ENCODE measurements at places on chromosomes 3 and 15.

GRCh38 chr3:139204728-139205127 lies 139.1 kb upstream of the MRPS22 start:
- no peak for DNase-seq

DNA sequence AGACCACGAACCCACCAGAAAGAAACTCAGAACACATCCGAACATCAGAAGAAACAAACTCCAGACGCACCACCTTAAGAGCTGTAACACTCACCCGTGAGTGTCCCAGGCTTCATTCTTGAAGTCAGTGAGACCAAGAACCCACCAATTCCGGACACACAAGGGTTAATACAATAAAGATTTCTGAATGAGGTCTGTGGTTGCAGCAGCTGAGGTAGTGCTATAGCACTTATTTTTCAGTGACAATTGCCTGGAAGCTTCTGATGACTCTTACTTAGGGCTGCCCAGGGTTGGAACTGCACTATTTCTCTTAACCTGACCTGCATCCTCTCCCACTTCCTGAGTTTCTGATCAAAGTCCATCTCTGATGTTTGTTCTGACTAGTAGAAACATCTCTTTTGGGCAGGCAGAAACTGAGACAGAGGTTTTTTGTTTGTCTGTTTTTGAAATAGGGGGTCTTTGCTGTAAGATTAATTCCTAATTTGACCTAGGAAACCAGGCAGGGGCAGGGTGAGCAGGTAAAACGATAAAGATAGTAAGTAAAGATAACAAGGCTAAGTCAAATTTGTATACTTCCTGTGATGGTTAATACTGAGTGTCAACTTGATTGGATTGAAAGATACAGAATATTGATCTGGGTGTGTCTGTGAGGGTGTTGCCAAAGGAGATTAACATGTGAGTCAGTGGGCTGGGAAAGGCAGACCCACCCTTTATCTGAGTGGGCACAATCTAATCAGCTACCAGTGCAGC lies 169.1 kb downstream of the GAP43 start:
- peak; percentile 25 for DNase-seq

- peak; percentile 51 for DNase-seq
Measured at GRCh38 chr15:29268706-29269484, 727 bp downstream of the NSMCE3 start.

GRCh38 chr15:64284042-64284441 lies 71.9 kb downstream of the CSNK1G1 start:
- DNase-seq: no peak

GRCh38 chr3:189629803-189630455 lies 1.3 kb upstream of the TP63 start:
- no peak for DNase-seq

DNA sequence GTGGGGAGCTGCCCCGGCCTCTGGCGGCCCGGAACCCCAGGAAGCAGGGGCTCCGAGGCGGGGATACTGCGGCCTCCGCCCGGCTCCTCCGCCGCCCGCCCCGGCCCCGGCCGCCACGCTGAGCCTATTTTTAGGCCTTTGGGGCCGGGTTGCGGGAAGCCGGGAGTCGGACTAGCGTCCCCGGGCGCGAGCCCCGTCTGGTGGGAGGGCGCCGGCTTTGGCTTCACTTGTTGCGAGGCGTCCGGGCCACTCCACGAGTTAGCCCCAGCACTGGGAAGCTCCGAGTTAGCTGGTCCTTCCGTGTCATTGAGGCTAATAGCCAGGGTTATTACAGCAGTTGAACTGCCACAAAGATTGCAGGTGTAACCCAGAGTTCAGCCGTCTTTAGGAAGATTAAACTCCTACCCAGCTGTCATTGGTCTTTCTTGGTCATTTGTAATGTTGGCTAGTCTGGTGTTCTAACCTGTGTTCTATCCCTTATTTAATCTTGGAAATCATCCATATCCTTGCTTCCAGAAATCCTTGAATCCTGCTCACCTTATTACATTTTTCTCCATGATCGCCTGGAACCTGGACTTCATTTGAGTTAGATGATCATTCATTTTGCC lies 791 bp downstream of the GYG1 start:
- peak; percentile 33 for DNase-seq

Measured in stimulated activated CD4-positive, alpha-beta T cell treated with anti-CD3 and anti-CD28 coated beads, Interleukin-2, amount 100 ng/mL, for 24 hours (primary cell).